ENCODE measurements at places on chromosomes 6 and 20. TPM values are rescaled to one million over a fixed set of nuclear protein-coding genes. Genes with fewer than 3 reads are reported as not detected.

The TTK gene
- polyA plus RNA-seq: 23.6 TPM

The GSTA2 gene
- 0.25 TPM for polyA plus RNA-seq

The FOXS1 gene
- polyA plus RNA-seq: 6.5 TPM

The RNF182 gene
- 3.9 TPM for polyA plus RNA-seq

The TPBG gene
- 26.9 TPM for polyA plus RNA-seq
